ENCODE measurements at places on chromosomes 12 and 14.

- no peak for DNase-seq
These were observed 42.1 kb downstream of the MAP1LC3B2 start for GRCh38 chr12:116600959-116601918.

DNA sequence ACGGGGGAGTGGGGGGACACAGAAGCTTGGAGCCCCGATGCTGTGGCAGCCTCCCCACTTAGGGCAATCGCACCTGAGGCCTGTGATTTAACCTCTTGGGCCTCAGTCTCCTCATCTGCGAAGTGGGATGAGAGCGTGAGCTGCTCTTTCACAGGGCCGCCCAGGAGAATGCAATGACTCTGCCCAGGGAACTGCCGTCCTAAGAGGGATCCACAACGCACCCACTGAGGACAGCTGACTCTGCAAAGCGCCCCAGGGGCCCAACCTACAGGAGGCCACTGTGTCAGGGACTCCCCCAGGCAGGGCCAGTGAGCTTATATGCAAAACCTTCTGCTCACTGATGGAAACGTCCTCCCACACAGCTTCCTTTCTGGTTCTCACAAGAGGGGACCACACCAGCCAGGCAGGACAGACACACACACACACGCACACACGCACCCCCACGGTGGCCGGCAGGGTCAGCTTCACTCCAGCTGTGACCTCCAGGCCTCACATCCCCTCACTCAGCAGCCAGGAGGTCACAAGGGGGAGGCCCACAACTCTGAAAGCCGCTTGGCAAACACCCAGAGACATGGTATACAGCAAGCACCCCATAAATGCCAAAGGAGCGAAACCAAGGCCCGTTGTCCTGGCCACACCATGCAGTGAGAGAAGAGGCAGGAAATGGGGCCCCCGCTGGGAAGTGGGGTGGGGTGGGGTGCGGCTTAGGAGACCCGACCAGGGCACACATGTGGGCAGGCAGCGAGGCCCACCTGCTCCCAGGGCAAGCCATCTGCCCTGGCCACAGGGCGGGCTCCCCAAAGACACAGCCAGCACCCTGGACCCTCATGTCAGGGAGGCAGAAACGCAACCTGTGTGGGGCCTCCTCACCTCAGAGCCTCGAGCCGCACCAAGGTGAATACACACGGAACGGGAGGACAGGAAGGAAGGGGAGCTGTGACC is 73.3 kb downstream of the NCOR2 start:
- DNase-seq: no peak

GRCh38 chr14:54818201-54819133 is 84.2 kb downstream of the GCH1 start:
- no peak for DNase-seq

GRCh38 chr12:91877456-91878235 is 268.0 kb downstream of the BTG1 start:
- no peak for DNase-seq

GRCh38 chr12:59716043-59716442 is 120.2 kb downstream of the SLC16A7 start:
- no peak for DNase-seq

GRCh38 chr12:65532162-65532561 is 253.7 kb downstream of the MSRB3 start:
- DNase-seq: no peak

DNA sequence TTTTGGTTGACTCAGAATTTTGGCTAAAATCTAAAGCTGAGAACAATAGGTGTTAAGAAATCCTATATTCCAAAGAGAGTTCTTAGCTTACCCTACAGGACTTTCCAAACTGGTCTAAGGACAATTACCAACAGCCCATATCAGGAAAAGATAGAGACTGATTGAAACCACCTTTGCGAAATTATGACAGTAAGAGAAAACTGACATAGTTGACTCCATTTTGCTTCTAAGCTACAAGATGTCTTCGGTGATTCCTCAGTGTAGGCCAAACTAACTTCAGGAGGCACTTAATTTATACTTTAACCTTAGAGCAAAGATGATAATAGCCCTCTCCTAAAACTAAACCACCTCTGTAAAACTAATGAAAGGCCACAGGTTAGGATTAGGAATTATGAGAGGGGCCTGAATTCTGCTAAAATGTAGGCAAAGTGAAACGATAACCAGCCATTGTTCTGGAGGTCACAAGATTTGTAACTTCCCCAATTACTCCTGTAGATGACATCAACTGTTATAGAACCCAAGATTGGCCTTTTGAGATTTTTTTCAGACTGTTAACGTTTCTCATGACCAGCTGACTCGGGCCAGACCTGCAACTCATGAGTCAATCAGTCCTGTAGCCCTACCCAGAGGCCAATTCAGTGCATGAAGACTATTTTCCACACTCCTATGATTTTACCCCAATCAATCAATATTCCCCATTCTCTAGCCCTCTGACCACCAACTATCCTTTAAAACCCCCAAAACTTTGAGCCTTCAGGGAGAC is 43.0 kb downstream of the KLRG1 start:
- DNase-seq: no peak
